ENCODE measurements at places on chromosomes 2 and 18.

DNA sequence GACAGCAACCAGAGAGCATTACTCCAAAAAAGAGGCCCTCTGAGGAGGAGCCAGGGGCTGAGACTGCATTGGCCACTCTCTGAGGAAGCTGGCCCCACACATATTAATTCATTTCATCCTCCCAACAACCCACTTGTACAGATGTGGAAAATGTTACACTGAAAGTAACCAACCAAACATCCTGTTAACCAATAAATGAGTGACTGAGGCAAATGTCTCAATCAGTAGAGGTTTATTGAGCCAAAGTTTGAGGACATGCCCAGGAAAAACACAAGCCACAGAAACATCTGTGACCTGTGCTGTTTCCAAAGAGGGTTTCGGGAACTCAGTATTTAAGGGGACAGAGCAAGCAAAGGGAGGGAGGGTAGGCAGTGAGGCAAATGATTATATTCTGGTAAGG is 53.0 kb downstream of the SKA1 start:
- DNase-seq, result no peak

DNA sequence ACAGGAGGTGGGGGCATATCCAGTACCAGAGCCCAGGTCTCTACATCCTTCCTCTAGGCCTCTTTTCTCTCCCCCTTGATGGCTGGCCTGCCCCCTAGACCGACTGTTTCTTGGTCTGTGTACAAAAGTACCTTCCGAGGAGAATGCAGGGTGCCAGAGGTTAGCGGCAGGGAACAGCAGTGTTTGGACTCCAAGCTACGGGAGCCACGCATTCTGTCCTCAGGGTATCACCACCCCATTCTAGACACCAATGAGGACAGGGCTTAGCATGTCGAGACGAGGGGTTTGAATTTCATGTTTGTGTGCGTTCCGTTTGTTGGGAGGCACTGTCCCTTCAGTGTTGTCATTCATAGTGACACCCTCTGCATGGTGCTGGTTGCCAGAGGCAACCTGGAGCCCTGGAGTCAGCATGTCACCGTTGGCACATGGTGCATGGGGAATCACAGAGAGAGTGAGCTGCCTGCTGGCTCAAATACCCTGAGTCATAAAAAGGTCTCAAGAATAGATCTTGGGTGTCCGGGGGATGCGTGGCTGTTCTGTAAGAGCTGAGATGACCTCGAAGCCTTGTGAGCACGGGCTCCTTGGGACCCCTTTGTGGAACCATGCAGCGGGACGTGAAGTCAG is 57.2 kb upstream of the LDLRAD4 start:
- DNase-seq, result no peak

GRCh38 chr18:44133483-44133882 is 547.2 kb upstream of the SETBP1 start:
- no peak for DNase-seq

DNA sequence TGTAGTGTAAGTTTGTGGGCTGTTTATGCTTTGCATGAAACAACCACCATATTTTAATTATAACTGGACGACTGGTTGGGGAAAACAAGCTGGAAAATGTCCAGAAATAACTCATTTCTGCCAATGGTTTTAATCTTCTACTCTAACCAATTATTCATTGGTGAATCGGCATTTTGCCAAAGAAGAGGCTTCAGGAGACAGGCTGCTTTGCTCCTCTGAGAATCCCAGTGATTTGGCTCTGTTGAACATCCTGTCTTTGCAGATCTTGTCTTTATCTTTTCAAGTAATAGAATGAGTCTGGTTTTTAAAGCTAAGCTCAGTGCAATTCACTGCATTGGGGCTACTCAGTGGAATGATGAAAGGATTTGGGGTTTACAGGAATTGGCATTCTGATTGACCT is 109.6 kb downstream of the APOB start:
- no peak for DNase-seq

DNA sequence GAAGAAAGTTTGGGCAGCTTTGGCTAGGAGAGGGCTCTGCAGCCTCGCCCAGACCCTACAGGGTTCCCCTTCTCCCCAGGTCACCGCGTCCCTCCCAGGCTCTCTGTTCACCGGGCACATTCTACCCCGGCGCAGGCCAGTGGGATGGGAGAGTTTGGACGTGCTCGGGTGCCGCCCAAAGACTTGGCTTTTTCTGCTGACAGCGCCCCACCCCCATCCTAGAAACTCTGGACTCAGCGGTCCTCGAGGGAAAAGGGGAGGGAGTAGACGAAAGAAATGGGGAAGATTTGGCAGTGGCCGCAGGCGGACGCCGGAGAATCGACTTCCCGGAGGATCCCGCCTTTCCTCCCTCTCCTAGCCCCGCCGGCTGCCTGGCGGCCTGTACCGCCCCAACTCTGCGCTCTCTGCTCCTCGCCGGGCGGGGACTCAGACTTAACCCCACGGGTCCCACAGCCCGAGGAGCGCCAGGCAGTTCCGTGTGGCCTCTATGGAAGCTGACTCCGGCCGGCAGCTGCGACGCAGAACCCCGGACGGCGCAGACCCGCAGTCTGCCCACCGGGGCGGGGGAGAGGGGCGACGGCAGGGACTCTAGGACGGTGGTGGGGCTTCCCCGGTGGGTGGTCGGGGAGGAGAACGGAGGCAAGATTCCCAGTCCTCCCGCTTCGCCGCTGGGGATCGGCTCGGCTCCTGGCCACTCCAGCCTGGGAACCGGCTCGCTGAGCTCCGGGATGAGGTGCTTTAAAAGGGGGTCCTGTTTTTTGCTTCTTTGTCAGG is 863 bp upstream of the SIX2 start:
- no peak for DNase-seq
